WERI-Rb-1 (cell line): ENCODE measurements at places on chromosomes 7 and 10.

DNA sequence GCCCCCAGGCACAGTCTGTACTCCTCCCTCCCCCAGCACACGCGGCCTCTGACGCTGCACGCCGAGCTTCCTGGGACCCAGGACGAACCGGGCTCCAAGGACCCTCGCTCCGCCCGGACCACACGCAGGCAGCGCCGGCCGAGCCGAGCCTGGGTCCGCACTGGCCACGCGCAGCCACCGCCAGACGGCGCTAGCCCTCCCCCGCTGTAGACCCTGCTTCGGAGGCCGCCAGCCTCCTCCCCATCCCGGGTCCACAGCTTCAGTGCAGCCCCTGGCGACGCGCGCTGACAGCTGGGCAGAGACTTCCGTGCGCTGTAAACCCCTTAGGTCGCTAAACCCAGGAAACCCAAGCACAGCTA is 936 bp upstream of the TCERG1L start:
- peak; percentile 90 for DNase-seq

DNA sequence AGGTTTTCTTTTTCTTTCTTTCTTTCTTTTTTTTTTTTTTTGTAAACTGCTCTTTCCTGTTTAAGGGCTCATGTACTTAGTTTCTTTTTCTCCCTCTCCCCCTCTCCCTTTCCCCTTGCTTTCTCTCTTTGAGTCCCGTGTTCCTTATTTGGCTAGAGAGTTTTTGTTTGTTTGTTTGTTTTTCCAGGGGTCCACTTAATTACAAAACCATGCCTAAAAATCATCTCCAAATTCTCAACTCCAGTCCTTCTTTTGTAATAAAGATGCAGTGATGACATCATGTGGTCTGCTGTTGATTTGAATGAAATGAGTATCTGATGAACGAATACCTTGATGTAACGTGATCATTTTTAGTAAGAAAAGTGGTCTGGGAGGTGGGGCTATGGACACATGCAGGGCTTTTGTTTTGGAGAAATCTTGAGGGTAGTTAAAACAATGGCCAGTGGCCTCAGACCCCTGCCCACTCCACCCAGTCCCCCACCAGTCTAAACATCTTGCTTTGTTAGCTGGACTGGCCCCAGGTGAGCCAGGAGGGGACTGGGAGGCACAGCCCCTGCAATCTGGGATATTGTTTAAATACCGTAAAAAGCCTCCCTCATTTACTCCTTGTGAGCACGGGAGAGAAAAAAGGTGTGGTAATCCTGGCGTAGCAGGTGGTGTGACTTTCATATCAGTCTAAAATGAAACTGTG is 165.7 kb downstream of the LRMDA start:
- DNase-seq = no peak

DNA sequence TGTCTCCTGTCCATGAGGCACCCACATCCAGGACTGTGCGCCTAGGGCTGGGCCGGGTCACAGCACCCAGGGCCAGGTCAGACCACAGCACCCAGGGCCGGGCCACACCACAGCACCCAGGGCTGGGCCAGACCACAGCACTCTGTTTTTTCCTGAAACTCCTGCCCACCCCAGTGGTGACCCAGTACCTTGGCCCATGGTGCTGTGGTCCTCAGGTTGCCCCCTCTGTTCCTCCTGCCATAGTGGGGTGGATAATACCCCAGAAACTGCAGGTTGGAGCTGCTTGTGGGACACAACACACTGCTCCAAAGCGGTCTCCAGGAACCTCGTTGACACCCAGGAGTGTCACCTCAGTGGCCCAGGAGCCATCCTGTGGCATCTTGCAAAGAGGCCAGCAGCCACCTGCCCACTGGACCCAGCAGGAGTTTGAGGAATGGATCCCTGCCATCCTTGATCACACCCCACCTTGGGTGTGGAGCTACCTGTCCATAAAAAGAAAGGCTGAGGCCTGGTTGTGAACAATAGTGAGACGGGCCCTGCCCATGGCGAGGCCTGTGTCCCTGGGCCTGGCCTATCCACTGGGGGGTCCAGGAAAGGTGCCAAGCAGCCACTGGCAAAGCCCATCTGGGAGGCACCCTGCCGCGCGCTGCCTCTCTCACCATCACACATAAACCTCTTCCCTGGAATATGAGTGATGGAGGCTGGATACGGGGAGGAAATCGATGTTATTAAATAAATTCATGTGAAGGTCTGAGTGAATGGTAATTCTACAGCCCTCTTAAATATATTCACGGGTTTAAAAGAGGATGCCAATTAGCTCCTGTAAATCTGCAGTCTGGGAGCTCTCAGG is 89.0 kb downstream of the NKX6-2 start:
- DNase-seq = no peak

GRCh38 chr7:155667241-155667829 is 22.9 kb downstream of the RBM33 start:
- DNase-seq = no peak

DNA sequence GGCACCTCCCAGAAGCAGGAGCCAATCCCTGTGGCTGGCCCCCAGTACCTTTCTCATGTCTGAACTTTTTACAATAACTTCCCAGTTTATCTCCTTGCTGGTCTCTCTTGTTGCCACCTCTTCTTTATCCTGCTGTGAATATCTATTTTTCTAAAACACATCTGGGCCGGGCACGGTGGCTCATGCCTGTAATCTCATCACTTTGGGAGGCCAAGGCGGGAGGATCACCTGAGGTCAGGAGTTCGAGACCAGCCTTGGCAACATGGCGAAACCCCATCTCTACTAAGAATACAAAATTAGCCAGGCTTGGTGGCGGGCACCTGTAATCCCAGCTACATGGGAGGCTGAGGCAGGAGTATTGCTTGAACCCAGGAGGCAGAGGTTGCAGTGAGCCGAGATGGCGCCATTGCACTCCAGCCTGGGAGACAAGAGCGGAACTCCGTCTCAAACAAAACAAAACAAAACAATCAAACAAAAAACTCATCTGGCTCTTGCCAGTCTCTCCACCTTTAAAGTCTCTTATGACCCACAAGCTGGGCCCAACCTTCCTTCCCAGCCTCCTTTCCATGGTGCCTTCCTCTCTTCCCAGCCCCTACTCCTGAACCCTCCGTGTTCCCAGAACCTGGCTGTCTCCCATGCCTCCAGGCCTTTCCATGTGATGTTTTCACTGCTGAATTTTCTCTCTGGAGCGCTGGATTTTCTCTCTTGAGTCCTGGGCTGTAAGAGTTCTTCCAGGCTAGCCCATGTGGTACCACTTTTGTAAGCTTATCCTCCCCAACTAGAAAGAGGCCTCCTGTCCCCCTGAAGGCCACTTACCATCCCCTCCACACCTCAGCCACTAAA is 51.3 kb downstream of the HIP1 start:
- no peak for DNase-seq
